Hematopoietic multipotent progenitor cell treated with erythropoietin and hydrocortisone succinate and interleukin-3 and kit ligand, for 17 days (in vitro differentiated cells): ENCODE measurements at places on chromosomes 7 and 10.

- DNase-seq = no peak
These were observed 19.7 kb downstream of the AHR start for GRCh38 chr7:17318146-17318545.

DNA sequence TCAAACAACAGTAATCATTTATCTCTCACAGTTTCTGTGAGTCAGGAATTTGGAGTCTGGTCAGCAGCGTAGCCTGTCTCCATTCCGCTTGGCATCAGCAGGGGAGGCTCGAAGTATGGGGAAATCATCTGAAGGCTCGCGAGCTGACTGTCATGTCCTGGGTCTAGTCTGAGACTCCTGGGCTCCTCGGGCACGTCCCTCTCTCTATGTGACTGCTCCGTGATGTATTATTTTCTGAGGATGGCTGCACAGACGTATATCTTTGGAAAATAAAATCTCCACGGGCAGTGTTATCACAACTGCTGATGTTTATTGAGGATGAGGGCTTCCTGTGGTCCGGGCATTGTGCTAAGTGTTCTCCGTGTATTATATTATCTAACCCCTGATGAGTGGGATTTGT, 23.3 kb upstream of the PCGF5 start:
- DNase-seq = no peak

GRCh38 chr10:123134343-123134914, 1.3 kb upstream of the HMX3 start:
- no peak for DNase-seq

GRCh38 chr7:47368190-47368812, 213.6 kb downstream of the TNS3 start:
- DNase-seq = no peak

DNA sequence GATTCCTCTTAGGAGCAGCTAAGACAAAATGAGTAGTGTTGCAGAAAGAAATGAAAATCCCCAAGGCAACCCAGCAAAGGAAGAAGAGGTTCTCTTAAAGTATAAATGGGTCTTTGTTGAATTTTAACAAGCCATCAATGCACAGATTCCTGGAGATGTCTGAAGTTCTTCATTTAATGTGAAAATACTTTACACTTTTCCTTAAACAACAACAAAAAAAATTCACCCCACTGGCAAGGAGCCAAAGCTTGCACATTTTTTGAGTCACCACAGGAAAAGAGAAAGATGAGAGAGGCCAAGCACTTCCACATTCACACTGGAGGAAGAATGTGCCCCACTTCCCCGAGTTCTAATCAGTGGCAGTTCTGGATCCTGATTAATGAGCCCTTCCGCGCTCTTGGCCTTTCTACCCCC, 286.4 kb upstream of the MEOX2 start:
- DNase-seq = no peak

DNA sequence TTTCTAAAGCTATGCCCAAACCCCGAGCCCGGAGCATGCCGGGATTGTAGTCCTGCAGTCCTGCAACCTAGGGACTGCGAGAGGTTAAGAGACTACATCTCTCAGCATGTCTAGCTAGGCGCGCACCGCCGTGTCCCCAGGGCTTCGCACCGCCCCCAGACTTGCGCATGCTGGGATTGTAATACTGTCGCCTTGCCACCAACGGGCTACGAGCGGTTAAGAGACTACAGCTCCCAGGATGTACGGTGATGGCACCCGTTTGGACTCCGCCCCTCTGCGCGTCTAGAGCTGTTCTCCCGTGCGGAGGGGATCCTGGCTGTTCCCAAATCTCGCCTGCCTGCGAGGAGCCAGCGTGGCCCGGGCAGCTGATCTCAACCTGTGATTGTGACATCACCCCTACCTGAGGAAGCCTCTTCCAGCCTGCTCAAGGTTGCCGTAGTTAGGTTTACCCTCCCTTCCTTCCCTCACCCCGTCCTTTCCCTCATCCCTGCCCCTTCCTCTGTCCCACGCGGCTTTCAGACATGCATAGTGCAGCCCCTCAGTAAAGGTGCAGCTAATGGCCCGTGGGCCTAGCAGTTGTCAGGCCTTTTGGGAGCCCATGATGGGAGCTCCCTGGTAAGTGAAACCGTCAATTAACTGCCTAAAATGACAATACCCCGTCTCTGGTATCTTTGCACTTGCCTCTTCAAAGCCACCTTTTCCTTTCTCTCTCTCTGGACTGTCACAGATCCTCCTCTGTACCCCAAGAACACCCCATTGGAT, 6.3 kb upstream of the ZNF736 start:
- DNase-seq = peak; percentile 4

- no peak for DNase-seq
These were observed 47.9 kb upstream of the MYL10 start for GRCh38 chr7:101676956-101677355.
